ENCODE measurements at places on chromosomes 12 and 14.

DNA sequence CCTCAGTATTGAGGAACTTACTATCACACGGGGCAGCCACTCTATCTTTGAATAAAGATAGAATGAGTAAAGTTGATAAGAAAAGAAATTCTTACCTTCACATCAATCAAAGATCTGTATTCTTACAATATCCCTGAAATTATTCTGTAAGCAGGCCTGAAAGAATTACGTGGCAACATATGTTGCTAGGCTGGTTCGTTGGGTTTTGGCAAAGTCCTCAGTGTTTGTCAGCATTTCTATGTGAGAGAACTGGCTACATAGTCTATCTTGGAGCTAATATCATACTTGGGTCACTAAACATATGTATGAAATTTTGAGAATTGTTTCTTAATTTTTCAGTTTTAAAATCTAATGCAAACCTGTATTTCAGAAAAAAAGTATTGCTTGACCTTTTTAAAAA lies 412.2 kb upstream of the GARIN6 start:
- no peak for DNase-seq

DNA sequence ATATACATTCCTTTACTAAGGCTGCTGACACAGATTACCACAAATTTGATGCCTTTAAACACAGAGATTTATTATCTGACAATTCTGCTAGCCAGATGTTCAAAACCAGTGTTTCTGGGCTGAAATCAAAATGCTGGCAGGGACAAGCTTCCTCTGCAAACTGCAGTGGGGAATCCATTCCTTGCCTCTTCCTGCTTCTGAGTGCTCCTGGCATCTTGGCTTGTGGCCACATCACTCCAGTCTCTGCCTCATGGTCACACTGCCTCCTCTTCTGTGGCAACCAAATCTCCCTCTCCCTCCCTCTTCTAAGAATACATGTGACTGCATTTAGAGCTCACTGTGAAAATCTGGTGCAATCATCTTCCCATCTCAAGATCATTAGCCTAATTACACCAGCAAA lies 235.7 kb downstream of the TTC8 start:
- no peak for DNase-seq

DNA sequence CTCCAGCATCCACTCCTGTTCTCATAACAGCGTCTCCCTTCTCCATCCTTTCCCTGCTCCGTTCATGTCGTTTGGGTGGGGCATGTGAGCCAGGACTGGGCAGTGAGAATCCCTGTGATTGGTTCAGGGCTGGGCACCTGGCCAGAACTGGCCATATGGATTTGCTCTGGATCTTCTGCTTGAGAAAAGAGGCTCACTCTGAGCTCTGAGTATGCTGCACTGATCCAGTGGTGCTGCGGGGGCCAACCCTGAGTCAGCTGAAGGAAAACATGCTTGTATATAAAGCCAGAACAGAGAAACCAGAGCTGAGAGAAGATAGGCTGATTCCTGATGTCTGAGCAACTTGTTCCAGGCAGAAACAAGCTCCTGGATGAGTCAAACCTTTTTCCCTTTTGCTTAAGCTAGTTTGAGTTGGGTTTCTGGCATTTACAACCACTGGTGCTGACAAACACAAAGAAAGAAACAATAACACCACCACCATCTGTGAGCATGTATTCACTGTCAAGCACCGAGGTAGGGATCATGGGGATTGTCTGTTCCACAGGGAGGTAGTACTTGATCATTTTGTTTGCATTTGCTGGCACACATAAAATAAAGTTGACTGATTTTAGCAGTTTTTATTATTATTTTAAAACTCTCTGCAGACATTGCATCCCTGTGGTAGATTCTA lies 14.0 kb upstream of the HPD start:
- no peak for DNase-seq

DNA sequence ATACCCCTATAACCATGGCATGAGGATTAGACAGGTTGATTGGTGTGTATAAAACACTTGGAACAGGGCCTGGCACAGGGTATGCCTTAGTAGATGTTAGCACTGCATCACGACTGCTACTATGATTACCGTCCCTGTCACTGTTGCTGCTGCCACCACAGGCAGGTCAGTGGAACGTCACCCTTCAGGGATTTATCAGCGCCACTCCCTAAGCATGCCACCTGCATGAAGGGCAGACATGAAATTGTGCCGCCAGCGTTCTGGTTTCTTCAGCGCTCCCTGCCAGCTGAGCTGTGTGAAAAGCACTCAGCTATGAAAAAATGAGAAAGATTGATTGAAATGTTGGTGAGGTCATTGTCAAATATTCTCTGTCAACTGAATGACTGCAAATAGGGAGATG lies 477.0 kb downstream of the DPF3 start:
- DNase-seq: no peak

DNA sequence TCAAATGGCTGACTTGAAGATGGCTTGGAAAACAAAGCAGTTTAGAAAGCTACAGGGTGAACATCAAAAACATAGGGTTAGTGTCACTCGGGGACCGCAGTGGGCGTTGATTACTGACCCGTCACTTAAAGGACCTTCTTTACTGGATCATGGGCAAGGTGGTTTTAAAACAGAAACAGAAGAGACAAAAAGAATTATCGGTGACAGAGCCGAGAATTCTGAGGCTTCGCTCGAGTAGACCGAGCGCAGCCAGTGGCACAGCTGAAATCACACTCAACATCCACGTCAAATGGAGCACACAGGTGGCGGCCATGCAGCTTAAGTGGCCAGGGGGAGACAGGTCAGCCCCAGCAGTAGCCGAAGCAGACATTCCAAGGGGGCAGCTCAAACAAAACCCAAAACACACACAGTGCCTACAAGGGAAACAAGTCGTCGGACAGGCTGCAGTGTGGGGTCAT lies 17.3 kb downstream of the SNRNP35 start:
- no peak for DNase-seq

DNA sequence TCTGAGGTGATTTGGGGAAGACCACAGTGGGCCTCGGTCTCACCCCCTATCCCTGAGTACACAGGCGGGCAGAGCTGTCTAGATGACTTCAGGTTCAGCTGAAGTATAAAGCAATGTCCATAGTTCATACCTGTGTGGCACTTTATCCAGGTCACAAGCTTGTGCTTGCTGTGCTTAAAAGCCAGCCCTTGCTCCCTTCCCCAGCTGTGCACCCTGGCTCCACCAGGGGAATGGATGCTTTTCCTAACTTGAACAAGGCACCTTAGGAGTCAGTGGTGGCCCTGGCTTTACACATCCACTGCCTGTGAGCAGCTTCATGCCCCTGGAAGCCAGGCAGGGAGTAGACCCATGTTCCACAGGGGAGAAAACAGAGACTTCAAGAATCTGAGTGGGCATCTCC lies 5.5 kb downstream of the CARMIL3 start:
- DNase-seq: no peak

- DNase-seq: no peak
Measured at GRCh38 chr12:95805864-95806671, 15.5 kb upstream of the NTN4 start.

DNA sequence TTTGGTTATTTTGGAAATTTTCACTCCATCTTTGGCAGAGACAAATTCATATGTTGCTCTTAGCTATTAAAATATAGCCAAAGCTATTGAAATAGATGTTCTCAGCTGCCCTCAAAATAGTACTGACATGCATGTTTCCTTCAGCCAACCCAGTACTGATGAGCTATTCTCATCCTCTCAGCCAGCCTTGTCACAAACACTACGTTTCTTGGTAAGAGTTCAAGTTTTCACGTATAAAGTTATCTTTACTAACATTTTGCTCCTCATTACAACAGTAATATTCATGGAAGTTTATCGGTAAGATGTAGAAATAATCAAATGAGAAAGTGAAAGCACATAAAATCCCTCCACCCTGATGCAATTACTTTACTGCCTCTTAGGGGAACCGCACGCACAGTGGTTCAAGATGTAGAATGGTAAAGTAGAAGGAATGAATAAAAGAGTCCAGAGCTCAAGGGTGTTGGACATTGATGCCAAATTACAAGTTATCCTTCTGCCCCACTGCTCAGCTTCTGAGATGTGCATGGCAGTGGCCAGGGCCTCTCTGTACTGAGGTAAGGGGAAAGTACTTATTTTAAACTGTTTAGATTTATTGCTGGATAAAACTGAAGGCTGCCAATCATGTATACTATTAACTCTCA lies 20.7 kb downstream of the GCH1 start:
- DNase-seq: no peak

GRCh38 chr14:99432485-99432884 lies 48.2 kb downstream of the SETD3 start:
- no peak for DNase-seq

DNA sequence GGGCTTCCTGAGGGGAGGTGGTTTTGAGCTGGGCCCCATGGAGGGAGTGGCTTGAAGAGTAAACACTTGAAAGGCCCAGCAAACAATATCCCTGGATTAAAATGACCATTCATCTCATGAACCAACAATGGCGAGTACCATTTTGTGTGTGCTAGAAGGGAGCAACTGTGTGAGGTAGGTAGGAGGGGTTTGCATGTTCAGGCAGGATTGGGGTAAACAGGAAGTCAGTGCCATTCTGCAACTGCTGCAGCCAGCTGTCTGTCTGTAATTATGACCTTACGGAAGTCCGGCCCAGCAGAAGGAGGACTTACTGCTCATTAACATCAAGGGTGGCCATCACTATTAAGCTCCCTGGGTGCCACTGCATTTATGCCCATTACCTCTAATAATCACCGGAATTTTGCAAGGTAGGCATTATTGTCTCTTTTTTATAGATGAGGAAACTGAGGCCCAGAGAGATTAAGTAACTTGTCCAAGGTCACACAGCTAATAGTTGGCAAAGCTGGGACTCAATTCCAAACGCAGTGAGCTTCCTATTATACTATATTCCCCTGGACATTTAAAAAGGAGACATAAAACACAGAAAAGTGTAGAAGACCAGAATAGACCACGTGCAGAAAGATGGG lies 16.6 kb upstream of the IFI27L2 start:
- DNase-seq: no peak

DNA sequence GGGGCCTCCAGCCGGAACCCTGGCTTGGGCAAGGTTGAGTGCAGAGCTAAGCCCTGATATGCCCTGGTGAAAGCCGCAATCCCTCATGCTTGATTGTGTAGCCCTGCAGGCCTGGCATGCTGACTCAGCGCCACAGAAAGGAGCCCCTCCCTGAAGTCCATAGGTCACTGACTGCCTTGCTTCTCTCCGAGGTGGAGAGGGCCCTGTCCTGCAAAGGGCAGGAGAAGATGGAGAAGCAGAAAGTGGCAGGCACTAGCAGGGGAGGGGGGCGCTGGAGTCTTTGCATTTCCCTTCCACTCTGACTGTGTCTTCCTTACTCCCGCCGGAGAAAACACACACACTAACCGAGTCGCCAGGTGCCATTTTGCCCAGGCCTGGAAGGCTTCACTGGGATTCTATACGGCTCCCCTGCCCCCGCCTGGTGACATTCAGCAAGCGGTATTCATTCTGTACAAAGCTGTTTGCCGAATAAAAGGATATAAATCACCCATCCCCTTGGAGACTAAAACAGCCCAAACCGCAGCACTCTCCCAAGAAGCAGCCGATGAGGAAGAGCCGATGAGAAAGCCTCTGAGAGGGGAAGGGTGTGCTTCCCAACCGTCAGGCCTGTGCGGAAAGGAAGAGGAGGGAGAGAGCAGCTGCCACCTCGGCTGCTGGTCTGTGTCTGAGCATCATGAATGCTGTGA lies 69.8 kb downstream of the SLC6A12 start:
- no peak for DNase-seq

- no peak for DNase-seq
Measured at GRCh38 chr14:40282196-40282595, 850.0 kb upstream of the FBXO33 start.

Data from stimulated activated CD8-positive, alpha-beta memory T cell treated with anti-CD3 and anti-CD28 coated beads, Interleukin-15, amount 100 ng/mL, for 24 hours (primary cell).